Activated CD8-positive, alpha-beta T cell treated with anti-CD3 and anti-CD28 coated beads for 36 hours (primary cell): ENCODE measurements at places on chromosomes 12 and 14. TPM values are rescaled to one million over a fixed set of nuclear protein-coding genes. Genes with fewer than 3 reads are reported as not detected.

The ANO2 gene
- total RNA-seq, result not detected

GRCh38 chr12:49043856-49044258 lies 16.7 kb downstream of the KMT2D start:
- no peak overlapping the region for H3K4me3 ChIP-seq
- no peak overlapping the region for H3K27ac ChIP-seq
- no peaks in the 10 kb centered on the region for H3K4me1 ChIP-seq
- DNase-seq, result peak; percentile 84
- H3K36me3 ChIP-seq, result peaks cover 68% of the 10 kb centered on the region

- H3K27ac ChIP-seq, result no peak overlapping the region
- H3K36me3 ChIP-seq, result no peaks in the 10 kb centered on the region
- no peaks in the 10 kb centered on the region for H3K4me1 ChIP-seq
- no peak for DNase-seq
- no peak overlapping the region for H3K4me3 ChIP-seq
Observed at GRCh38 chr14:79318371-79318770, 892.9 kb downstream of the DIO2 start.

DNA sequence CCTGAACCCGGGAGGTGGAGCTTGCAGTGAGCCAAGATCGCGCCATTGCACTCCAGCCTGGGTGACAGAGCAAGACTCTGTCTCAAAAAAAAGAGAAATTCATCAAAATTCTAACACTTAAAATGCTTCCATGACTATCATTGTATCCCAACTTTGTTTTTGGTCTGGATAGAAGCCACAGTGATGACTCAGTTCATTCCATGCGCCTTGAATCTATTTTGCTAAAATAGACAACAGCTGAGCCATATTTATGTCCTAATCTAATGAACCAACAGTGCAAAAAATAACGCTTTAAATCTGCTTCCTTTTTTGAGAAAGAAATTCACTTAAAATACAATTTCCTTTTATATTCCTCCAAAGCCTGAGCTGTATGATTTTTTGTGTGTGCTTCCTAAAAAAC lies 23.2 kb upstream of the BICD1 start:
- no peaks in the 10 kb centered on the region for H3K36me3 ChIP-seq
- H3K27ac ChIP-seq, result no peak overlapping the region
- H3K27me3 ChIP-seq, result no peaks in the 10 kb centered on the region
- no peak for DNase-seq
- no peaks in the 10 kb centered on the region for H3K4me1 ChIP-seq
